CD4-positive, alpha-beta T cell treated with Interleukin-15 for 4 hours (primary cell): ENCODE measurements at places on chromosomes 5 and 9.

GRCh38 chr5:56299212-56299611 is 66.1 kb upstream of the ANKRD55 start:
- DNase-seq, result no peak

- no peak for DNase-seq
These were observed 37.3 kb downstream of the MRPL36 start for GRCh38 chr5:1762121-1762882.

GRCh38 chr9:125176636-125177035 is 13.0 kb downstream of the PPP6C start:
- DNase-seq, result no peak

- DNase-seq, result no peak
These were observed 77.4 kb downstream of the MSX2 start for GRCh38 chr5:174801798-174802197.

GRCh38 chr5:173246511-173246910 is 11.5 kb upstream of the NKX2-5 start:
- no peak for DNase-seq

DNA sequence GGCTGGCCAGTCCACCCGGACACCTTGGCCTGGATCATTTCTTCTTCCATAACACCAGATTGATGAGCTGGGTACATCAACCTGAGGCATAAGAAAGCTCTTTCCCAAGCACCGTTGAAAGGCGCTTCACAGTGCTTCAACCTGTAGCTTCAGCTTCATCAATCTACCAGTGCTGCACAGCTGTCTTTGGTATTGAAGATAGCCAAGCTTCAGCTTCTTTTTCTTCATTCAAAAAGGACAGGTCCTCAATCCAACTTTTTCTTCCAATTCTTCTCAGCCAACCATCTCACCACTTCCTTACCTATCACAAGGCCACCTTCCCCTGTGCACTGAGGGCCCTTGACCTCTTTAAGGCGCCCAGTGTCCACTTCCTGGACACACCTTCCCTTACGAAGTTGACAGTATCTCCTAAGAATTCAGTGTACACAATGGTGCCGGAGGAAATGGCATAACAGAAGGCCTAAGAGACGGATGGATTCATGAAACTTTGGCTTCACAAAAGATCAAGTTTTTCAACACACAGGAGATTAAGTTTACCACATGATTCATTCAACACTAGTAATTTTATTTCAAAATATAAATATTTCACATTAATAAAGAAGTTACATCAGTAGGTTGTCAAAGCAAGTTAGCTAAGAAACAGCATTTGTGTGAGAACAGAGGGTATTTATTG is 1.4 kb upstream of the CTNNAL1 start:
- no peak for DNase-seq

- DNase-seq, result no peak
These were observed 131.5 kb upstream of the NFIL3 start for GRCh38 chr9:91555132-91555531.

DNA sequence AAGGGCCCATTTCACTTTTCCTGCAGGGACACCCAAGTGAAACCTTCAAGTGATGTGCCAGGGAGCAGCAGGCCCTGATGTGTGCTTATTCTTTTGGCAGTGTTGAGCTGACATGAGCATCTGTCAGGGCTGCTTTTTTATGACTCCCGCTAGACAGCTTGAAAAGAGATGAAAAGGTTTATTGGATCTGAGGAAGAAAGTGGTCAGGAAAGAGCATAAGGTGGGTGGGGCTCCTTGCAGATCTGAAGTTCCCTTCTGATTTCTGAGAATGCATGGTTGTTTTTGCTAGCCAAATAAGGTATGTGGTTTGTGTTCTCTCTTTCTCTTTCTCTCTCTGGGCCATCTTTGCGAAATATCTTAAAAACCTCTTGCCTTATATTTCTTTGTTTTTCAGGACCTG is 316.1 kb downstream of the DMRT2 start:
- DNase-seq, result peak; percentile 26

- DNase-seq, result no peak
These were observed 197.5 kb upstream of the DAB2 start for GRCh38 chr5:39622281-39622680.

DNA sequence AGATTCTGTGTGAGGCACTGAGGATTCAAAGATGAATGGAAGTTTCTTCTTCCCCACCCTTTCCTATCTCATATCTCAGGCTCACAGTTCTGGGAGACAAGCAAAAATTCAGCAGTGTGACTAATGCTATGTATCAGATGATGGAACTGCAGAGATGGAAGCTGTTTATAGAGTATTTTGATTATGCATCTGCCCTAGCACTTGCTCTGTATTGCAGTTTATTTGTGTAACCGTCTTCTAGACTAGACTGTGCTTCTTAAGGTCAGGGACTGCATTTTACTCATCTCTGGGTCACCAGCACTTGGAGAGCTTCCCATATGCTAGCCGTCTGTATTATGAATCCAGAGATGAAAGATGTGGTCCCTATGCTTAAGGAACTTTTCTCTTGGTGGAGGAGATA is 12.6 kb downstream of the CAVIN4 start:
- no peak for DNase-seq

- DNase-seq, result no peak
These were observed 40.6 kb downstream of the UBAP1 start for GRCh38 chr9:34219421-34219820.

DNA sequence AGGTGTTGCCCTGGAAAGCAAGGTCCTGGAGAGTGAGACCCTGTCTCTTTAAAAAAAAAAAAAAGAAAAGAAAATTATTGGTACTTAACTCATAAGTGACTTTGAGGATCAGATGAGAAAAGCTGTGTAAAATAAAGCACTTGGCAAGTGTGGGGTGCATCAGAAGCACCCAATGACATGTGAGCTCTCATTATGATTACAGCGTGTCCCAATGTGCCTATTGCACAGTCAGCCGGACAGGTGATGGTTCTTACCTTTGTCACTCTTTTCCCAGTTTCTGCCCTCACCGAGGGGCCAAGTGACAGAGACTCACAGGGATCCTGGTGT is 40.4 kb upstream of the IL17B start:
- no peak for DNase-seq

GRCh38 chr9:7549249-7549648 is 250.3 kb downstream of the DMAC1 start:
- no peak for DNase-seq

- no peak for DNase-seq
These were observed 214.7 kb downstream of the MAST4 start for GRCh38 chr5:66810848-66811261.

- no peak for DNase-seq
These were observed 96.3 kb downstream of the GLDC start for GRCh38 chr9:6549106-6549800.

- DNase-seq, result no peak
These were observed 24.7 kb downstream of the TBCA start for GRCh38 chr5:77751328-77752023.

- no peak for DNase-seq
These were observed 54.9 kb downstream of the RAD23B start for GRCh38 chr9:107337676-107338590.

DNA sequence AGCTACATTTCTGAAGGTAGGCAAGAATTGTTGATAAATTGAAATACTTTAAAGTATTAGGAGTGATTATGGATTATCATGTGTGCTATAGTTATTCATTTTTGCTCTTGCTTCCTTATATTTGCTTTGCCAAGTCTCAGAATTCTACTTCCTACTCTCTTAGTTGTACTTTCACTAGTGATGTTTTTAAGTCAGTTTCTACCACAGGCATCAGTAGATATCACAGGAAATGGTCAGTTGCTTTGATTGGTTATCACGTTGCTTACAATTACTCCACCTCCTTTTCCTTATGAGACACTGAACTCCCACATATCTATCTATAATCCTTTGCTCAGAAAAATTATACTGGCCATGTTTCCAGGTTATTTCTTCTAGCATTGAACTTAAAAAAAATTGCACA is 472.8 kb downstream of the DMRTA1 start:
- no peak for DNase-seq

DNA sequence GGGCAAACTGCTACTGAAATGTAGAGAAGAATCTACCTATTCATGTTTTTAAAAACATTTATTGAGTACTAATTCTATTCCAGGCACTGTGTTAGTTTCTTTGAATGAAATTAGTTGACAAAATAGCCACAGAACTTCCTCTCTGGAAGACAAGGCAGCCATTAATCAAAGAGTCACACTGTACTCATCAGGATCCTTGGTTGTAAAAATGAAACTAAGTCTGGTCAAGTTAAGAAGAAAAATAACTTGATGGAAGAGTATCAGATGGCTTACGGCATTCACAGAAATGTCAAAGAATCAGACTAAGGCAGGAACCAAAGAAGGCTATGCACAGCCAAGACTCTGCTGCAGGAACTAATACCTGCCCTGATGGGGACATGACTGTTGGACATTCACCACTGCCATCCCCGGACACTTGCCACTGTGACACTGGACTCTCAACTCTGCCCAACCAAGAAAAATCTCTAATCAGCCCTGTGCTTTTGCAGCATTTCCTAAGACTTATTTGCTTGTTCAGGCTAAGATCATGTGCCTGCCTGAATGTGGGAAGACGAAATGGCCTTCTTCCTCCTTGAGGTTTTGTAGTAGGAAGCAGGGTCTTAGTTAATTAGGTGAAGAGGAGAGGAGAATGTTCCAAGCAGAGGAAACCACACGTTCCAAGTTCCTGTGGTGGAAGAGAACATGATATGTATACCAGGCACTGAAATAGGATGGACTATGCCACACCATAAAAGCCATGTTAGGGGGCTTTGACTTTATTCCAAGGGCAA is 23.3 kb upstream of the NDUFB6 start:
- no peak for DNase-seq

DNA sequence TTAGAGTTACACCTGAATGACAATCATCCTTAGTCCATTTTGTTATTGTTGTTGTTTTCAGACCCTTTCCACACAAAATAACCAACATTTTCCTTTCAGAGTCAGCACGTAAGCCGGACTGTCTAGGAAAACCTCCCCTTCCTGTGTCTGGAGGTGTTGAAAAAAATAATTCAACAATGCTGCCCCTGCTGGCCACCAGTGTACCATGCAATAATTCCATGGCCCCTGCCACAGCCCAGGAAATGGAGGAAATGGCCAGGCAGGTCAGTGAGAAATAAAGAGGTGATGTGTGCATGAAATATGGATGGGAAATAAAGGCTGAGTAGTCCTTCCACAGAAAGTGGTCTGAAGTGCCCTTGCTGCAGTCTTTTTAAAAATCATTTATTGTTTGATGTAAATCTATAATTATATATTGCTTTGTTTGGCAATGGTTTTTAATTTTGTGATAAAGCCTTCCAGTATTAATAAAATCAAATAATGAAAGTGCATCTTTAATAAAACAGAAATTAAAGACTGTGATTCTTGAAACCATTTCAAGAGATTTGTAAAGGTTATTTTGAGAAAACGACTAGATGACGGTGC is 152.8 kb upstream of the PAPPA start:
- DNase-seq, result no peak

GRCh38 chr5:40486437-40487275 is 193.1 kb upstream of the PTGER4 start:
- peak; percentile 71 for DNase-seq

GRCh38 chr5:128470663-128471062 is 67.4 kb downstream of the FBN2 start:
- no peak for DNase-seq

GRCh38 chr9:135281791-135282737 is 194.6 kb downstream of the OLFM1 start:
- no peak for DNase-seq

- no peak for DNase-seq
These were observed 256.9 kb upstream of the PCSK5 start for GRCh38 chr9:75633451-75634057.

DNA sequence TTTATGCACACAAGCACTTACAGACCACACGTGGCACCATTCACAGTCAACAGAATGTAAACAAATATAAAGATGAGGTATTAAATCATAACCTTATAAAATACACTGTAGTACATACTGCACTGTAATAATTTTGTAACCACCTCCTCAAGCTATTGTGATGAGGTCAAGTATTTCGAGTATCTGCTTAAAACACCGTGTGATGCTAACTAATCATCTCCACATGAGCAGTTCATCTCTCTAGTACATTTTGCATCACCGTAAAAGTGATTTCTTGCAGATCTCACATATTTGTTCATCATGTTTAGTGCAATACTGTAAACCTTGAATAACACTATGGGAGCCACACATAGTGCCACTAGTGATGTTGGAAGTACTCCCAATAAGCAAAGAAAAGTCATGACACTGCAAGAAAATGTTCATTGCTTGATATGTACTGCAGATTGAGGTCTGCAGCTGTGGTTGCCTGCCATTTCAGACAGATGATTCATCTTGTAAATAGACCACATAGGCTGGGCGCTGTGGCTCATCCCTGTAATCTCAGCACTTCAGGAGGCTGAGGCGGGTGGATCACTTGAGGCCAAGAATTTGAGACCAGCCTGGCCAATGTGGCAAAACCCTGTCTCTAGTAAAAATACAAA is 44.3 kb downstream of the FOXB2 start:
- DNase-seq, result no peak

DNA sequence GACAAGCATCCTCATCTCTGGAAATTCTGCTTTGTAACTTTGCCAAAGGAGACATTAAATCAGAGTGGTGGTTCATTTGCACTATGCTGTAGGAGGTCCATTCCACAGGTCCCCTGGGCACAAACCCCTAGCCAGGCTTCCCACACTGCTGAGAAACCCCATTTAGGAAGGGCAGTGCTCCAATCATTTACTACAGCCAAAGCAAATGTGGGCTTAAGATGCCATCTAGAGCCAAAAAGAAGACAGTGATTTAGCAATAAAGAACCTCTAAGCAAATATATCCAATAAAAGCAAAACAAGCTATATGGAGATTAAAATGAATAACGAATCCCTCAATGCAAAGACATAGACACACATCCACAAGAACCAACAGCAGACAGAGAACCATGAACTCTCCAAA is 129.0 kb upstream of the ALDH1B1 start:
- DNase-seq, result no peak

DNA sequence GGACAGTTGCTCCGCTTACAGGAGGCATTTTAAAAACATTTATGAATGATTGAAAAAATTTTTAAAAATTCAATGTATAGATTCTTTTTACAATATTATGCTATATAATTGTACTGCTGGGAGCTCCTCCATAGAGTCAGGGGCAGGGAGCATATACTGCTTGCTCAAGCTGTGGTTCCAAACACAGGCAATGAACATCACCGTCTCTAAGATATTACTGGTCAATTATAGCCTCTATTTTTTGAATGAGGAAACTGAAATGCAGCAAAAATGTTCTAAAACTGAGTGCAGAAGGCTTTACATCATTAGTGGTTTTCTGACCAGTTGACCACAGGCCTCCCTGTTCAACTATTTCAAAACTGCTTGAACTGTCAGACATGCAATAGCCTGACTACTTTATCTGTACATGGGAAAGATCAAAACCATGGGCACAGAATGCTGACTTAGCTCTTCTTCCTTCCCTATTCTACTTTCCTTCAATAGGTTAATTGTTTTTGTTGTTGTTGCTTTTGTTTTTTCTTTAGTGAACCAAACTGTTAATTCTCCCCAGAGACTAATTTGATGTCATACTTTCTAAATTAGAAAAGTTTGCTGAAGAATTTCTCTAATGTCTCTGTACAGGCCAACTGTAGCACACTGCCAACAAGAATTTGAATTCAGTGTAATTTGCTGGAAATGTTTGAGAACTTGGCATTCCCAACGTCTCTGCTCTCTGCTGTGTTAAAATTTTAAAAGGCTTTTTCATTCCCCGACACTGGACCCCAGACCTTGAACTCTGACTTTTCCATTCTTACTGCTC is 107.6 kb upstream of the MPDZ start:
- no peak for DNase-seq

- DNase-seq, result no peak
These were observed 13.1 kb downstream of the NR6A1 start for GRCh38 chr9:124758061-124758460.

GRCh38 chr5:16903480-16904300 is 32.4 kb downstream of the MYO10 start:
- no peak for DNase-seq

- DNase-seq, result no peak
These were observed 575.8 kb upstream of the ZNF462 start for GRCh38 chr9:106287091-106287631.
